ENCODE measurements at places on chromosomes 13 and 19. TPM values are rescaled to one million over a fixed set of nuclear protein-coding genes. Genes with fewer than 3 reads are reported as not detected.

MAP1S gene
- total RNA-seq = 61.6 TPM

ADGRL1 gene
- 27.9 TPM for total RNA-seq

C19orf12 gene
- total RNA-seq = 25.4 TPM

HIF3A gene
- 108 TPM for total RNA-seq

LNX2 gene
- total RNA-seq = 15.0 TPM

GTPBP3 gene
- total RNA-seq = 30.3 TPM

FCER2 gene
- total RNA-seq = not detected

PSPC1 gene
- 89.8 TPM for total RNA-seq

PABPC3 gene
- total RNA-seq = 0.29 TPM

ZNF154 gene
- total RNA-seq = 14.2 TPM

IRGC gene
- not detected for total RNA-seq

ZNF90 gene
- 39.2 TPM for total RNA-seq

FBXO17 gene
- 14.9 TPM for total RNA-seq

ZSWIM9 gene
- 5.2 TPM for total RNA-seq

FUT2 gene
- 35.4 TPM for total RNA-seq

GSK3A gene
- 36.4 TPM for total RNA-seq

CPAMD8 gene
- total RNA-seq = 51.8 TPM

CUL4A gene
- total RNA-seq = 86.8 TPM

Data from ureter (tissue), 1 donor.